Cardiac muscle cell (in vitro differentiated cells and primary cell): ENCODE measurements at places on chromosomes 1 and 21.

DNA sequence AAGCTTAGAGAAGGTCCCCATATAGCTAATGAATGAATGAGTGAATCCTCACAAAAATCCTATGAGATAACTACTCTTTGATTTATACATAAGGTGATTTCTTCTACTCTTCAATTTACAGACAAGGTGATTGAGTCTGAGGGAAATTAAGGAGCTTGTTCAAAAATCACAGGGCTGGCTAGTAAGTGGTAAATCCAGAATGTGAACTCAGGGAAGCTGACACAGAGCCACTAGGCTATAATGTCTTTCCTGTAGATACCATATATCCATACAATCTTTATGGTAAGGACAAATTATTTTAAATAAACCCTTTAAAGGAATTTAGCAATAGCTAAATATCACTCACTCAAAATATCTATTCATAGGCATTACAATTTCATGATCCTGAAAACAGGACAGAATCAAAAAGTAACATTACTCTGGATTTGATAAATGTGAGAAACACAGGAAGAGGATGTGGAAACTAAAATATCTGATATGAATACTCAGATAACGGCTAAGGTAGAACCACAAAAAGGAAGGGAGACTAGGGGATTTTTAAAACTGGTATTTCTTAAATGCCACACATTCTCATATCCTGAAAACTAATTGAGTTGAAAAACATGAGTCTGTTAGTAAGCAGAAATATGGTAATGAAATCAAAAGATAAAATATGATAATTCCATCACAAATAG lies 108.2 kb downstream of the NBPF12 start:
- DNase-seq = no peak

- DNase-seq = no peak
These were observed 18.6 kb downstream of the CD247 start for GRCh38 chr1:167499664-167500101.

GRCh38 chr21:38956856-38957571 lies 151.3 kb downstream of the ETS2 start:
- peak; percentile 86 for DNase-seq

DNA sequence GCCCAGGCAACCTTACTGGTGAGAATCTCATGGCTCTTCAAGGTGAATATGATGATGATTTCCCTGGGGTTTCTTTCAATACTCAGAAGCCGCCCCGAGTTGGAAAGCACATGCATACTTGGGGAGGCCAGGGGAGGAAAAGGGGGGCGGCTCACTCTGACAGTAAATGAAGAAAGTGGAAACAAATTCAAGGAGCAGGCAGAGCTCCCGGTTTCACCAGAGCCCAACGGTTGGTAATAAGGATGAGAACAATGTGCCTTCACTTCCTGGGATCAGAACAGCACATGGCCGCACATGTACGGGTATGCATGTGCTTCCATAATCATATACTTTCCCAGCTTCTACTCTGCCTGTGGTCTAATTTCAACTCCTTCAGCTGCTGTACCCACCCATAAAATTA lies 3.8 kb upstream of the ARHGEF2 start:
- no peak for DNase-seq

- no peak for DNase-seq
These were observed 37.3 kb upstream of the ARHGEF16 start for GRCh38 chr1:3417082-3417739.

DNA sequence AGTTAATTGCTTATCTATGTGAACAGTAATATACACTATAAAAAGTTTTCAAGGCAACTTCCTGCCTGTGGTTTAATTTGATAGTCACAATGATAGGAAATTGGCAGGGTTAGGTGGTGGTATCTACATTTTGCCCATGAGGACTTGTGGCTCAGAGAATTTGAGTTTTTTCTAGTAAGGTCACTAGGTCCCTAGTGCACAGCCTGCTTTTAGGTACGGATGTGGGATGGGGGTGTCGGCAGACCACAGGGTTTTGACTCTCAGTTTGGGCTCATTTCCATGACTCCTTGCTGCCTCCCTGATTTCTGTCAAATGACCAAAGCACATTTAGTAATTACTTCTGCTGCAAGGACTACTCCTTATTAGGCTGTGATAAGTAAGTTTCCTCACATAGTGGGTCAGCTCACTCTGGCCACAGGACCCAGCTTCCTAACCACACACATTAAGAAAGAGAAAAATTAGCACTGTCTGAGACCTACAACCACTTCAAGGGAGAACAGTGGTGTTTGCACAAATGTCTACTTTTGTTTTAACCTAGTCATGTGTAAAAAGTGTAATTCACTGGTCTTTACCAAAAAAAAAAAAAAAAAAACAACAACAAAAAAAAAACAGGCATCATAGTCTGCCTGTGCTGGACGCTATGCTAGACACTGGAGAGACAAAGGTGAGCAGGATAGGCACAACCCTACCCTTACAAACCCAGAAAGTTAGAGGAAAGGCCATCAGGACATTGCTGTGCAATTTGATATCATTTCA lies 43.7 kb downstream of the MRPL39 start:
- peak; percentile 58 for DNase-seq

DNA sequence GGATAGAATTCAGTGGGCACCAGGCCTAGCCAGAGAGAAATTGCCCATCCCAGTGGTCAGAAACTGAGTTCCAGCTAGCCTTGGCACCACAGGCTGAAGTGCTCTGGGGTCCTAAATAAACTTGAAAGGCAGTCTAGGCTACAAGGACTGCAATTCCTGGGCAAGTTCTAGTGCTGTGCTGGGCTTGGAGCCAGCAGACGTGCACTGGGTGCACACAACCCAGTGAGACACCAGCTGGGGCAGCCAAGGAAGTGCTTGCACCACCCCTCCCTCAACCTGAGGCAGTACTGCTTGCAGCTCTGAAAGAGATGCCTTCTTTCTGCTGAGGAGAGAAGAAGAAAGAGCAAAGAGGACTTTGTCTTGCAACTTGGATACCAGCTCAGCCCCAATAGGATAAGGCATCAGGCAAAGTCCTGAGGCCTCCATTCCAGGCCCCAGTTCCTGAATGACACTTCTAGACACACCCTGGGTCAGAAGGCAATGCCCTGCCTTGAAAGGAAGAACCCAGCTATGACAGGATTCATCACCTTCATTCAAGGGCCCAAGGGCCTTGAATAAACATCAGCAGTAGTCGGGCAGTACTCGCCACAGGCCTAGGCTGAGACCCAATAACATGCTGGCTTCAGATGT lies 55.1 kb downstream of the OVGP1 start:
- no peak for DNase-seq

GRCh38 chr1:15595809-15596617 lies 11.2 kb upstream of the AGMAT start:
- DNase-seq = no peak

GRCh38 chr1:232904566-232904965 lies 45.8 kb upstream of the NTPCR start:
- DNase-seq = peak; percentile 40

DNA sequence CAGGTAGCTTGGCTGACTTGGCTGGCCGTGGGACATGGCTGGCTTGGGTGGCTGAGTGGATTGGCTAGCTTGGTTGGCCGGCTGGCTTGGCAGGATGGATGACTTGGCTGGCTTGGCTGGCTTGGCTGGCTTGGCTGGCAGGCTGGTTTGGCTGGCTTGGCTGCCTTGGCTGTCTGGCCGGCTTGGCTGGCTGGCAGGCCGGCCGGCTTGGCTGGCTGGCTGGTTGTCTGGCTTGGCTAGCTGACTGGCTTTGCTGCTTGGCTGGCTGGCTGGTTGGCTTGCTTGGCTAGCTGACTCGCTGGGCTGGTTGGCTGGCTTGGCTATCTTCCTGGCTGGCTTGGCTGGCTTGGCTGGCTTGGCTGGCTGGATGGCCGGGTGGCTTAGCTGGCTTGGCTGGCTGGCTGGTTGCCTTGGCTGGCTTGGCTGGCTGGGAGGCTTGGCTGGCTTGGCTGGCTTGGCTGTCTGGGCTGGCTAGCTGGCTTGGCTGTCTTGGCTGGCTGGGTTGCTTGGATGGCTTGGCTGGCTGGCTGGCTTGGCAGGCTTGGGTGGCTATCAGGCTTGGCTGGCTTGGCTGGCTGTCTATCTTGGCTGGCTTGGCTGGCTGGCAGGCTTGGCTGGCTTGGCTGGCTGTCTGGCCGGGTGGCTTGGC lies 129.7 kb upstream of the FAM72C start:
- DNase-seq = no peak

DNA sequence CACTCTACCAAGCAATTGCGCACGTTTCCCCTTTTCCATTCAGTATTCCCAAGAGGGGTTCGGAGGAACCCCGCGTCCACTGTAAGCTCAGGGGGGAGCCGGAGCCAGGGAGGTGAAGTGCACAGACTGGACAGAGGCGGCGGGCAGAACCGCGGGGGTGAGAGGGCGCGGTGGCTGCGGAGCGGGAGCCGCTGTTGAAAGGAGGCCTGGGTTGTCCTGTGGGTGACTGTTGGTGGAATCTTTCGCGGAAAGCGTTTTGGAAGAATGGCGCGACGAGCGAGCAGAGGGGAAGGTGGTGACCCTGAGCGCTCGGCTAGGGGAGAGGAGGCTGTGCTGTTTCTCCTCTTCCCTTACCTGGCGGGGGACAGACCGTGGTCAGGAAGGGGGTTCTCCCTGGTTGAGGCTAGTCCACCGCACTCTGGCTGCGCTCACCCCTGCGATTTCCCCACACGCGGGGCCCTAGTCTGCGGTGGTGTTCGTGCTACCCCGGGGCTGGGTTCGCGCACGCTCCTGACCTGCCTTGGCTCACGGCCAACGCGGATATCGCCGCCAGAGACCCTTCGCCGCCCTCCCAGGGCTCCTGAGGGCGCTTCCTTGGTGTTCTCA lies 92.8 kb downstream of the PRKAB2 start:
- DNase-seq = peak; percentile 16

DNA sequence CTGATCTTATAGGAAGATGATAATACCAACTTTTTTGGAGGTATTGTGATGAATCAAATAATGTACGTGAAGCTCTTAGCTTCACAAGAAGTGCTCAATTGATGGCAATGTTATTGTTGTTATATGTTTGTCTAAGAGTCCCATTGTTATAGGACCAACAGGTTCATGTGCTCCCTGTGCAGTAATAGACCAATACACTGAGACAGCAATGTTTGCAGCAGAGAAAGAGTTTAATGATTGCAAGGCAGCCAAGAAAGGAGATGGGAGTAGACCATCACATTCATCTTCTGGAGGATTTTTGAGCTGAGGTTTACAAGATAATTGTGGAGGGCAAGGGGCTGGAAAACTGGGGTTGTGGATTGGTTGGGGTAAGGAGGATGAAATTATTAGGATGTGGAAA lies 143.0 kb downstream of the CNIH3 start:
- no peak for DNase-seq

- DNase-seq = no peak
These were observed 25.8 kb downstream of the KCNN3 start for GRCh38 chr1:154844297-154844681.
